GM12864 (cell line): ENCODE measurements at places on chromosomes 1 and 21.

DNA sequence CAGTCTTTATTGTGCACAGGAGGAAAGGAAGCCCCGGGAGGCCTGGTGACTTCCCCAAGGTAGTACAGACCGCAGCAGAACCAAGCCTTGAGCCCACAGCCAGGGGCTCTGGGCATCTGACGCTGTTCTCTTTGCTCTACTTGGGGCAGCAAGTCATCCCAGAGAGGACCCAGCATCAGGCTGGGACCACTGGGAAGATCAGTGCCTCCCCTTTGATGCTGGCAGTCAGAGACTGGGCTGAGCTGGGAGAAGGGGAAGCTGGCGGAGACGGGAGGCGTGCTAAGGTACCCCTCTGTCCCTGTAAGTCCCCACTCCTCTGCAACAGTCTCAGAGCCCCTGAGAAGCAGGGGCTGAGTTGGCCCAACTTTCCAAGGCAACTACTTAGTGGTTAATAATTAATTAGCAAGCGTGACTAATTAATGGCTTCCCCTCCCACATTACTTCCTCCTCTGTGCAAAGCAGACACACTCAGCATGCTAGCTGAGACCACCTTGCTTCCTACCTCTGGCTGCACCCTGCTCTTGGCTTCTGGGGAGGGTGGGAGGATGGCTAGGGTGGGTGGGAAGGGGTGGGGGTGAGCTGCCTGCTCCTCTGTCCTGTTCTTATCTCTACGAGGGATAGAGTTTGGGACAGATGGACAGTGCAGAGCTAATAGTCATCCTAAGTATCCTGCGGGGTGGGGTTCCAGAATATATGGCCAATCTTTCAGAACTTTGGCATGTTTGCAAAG lies 1.3 kb downstream of the INAVA start:
- DNase-seq = no peak

DNA sequence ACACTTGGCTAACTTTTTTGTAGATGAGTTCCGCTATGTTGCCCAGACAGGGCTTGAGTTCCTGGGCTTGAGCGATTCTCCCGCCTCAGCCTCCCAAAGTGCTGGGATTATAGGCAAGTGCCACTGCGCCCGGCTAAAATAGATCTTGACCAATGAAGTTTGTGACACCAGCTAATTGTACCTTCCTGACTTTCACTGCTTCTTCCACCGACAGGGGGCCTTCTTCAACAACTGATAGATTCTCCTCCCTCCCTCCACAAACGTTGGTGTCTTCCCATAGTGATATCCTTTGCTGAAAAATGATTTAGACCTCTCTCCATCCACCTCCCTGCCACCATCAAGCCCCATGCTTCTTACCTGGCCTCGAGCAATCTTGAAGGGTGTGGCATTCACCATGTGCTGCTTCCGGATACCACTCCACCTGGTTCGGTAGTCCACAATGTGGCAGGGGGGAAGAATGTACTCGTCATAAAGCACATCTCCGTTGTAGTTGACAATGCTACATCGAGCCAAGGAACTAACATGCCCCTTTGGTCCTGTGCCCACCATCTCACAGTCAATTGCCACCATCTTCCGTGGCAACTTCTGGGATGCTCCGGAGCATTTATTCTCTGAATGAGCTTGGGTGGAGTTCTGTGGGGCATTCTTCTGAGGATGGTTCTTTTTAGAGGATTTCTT lies 1.6 kb upstream of the METTL25B start:
- DNase-seq = no peak

DNA sequence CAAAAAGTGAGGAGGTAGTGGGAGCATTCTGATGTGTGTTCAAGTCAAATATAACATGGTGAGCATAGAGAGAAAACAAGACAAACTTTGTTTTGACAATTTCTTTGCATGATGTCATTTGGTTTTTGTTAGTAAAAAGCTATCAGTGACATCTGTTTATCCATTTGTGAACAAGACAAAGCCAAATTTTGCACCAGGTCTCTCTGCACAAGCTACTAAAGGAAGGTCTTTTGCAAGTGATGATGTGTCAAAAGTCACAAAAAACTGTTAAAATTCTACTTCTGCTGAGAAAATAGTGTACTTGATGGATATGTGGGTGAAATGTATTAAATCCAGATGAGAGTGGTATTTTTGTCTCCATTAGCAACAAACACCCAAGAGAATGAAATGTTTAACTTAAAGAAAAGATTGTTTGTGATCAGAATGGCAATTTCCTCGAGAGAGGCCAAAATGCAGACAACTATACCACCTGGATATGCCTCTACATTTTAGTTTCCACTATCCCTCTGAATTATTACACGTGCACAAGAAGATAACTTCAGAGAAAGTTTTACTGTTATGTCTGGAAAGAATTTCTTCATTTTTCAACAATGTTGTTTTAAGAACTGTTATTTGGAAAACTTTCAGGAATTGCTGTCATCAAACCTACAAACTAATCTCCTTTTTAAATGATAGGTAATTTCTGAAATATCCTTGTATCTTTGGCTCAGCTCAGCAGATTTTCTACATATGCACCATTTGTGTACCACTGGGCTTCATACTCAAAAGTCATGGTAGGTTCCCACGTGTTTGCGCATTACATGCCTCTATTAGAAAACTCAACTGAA lies 807.4 kb upstream of the ADGRL2 start:
- DNase-seq = no peak

- no peak for DNase-seq
These were observed 11.1 kb downstream of the ACOT11 start for GRCh38 chr1:54559111-54559548.

DNA sequence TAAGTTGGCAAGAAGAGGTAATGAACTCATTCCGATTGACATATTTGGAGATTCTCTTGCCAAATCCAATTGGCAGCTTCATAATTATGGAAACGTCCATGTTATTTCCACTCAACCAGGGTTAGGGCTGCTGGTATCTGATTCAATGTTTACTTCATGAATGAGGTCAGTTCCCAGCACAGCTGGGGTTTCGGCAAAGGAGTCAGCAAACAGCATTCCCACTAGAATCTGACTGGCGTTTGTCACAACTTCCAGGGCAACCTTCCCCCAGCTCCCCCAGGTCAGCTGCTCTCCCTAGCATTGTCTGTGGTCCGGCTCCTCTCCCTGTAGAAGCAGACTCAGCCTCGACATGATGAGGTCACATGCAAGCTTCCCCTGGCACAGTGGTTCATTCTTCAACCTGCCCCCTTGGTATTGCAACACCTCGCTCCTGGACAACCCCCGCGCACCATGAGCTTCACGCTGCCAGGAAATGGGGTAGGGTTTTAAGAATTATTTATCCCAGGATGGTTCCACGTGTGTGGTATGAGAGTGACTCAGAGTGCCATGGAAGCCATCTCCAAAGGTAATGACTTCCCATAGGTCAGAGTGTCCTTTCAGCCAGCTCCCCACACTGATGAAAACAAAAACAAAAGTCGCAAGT lies 100.7 kb upstream of the SLC25A33 start:
- DNase-seq = no peak

DNA sequence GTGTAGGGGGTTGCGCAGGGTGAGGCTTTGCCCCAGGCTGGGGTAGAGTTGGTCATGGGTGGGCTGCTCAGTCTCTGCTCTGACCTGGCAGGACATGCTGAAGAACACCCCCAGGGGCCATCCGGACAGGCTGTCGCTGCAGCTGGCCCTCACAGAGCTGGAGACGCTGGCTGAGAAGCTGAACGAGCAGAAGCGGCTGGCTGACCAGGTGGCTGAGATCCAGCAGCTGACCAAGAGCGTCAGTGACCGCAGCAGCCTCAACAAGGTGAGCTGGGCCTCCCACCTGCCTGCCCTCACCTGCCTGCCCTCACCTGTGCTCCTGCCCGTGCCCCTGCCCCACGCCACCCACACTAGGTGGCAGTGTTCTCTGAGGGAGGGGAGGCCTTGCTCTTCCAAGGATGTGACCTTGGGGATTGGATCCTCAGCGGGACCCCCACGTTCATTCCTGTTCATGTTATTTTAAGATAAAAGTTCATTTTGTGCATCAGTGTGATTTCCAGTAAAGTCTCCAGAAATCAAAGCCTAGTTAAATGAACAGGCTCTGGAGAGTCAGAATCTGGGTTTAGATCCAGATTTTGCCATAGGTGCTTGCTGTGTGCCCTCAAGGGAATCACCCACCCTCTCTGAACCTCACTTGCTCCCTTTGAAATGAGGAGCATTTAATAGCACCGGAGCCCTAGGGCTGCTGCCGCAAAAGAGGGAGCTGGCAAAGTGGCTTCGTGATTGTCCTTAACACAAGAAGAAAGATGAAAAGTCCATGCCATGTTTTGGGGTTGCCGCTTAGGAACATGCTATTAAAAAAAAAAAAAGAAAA lies 87.9 kb downstream of the ARHGEF10L start:
- DNase-seq = no peak

DNA sequence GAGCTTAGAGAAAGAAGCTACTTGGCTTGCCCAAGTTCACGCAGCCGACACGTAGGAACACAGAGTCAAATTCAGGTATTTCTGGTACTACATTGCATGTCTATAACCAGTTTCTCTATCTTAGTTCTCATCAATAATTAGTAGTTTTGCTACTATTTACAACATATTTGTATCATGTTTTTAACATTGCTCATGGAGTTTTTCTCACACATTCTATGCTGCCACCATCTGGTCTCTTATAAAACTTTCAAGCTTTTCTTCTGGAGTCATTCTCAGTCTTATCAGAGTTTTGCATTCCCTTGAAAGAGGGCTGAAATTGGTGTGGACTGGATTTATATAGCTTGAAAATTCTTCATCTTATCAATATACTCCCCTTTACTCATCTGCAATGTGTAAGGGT lies 118.8 kb upstream of the PALMD start:
- no peak for DNase-seq

GRCh38 chr21:42149656-42150473 lies 69.1 kb upstream of the ABCG1 start:
- DNase-seq = no peak

- no peak for DNase-seq
These were observed 13.3 kb downstream of the SCNN1D start for GRCh38 chr1:1293263-1294249.

- peak; percentile 50 for DNase-seq
These were observed 17.7 kb downstream of the CMPK1 start for GRCh38 chr1:47351305-47351704.

DNA sequence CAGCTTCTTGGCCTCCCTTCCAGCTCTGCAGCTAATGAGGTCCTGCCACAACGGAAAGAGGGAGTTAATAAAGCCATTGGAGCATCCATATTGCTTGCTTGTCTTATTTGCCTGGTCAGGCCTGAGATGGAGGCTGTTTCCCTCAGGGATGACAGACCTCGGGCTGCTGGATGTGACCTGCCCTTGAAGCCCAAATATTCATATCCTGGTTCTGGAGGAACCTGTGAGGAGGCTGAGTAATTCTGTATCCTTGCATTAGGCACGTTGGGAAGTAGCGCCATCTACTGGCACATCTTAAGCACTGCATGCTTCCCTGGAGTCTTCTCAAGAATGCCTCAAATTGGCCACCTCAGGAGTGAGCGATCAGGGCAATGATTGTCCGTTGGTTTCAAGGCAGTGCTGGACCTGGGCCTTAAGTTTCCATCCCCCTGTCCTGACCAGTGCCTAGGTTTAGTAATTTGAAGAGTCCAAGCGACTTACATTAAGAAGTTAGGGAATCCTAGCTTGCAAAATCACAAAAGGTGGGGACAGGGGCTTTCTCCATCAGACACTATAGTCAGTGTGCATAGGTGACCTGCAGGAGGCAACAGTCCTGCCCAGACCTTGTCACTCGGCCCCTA lies 13.8 kb upstream of the NASP start:
- peak; percentile 59 for DNase-seq

DNA sequence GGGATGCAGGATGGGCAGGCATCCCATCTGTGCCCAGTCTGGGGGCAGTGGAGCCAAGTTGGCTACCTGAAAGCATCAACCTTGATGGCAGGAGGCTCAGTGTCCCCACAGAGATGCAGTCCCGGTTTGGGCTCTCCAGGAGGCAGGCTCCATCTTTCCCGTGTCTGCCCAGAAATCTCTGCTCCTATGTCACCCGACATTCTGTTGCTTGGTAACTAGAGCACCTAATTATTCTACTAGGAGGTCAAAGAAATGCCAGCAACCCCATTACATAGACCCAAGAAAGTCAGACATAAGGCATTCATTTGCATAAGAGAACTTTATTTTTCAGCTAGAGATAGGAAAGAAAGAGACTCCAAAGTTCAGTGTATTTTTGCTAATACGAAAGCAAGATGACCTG lies 100.3 kb upstream of the BACE2 start:
- no peak for DNase-seq

- DNase-seq = no peak
These were observed 21.7 kb upstream of the ZBTB21 start for GRCh38 chr21:42031816-42032215.

DNA sequence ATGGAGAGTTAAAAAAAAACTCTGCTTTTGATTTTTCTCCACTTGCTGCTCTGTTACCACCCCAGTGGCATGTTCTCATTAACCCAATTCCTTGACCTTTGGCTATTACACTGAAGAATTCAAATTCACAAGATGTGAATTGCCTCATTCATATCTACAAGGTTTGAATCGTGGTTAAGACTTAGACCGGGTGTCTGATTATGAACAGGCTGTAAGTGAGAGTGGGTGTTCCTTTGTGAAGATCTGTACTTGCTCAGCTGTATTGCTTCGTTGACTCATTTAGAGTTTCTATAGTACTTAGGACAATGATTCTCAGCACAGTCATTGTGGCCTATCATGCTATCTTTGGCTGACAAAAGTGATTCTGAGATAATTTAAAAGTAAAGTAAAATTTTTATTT lies 36.4 kb downstream of the DNM3 start:
- peak; percentile 10 for DNase-seq

DNA sequence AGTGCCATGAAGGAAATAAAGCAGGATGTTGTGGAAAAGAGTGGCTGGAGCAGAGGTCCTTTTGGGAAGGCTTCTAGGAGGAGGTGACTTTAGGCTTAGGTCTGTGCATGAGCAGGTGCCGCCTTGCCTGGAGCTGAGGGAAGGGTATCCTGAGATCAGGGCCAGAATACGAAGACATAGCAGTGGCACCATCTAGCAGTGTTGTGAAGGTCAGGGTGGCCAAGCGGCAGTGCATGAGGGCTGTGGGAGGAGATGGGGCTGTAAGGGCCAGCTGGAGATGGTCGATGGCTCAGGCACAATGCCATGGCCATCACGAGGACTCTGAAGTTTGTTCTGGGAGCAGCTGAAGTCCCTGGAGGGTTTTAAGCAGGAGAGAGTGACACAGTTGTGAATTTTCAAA lies 219.5 kb downstream of the PTPRU start:
- DNase-seq = no peak

- DNase-seq = no peak
These were observed 222.8 kb downstream of the PTPRC start for GRCh38 chr1:198861636-198862035.

DNA sequence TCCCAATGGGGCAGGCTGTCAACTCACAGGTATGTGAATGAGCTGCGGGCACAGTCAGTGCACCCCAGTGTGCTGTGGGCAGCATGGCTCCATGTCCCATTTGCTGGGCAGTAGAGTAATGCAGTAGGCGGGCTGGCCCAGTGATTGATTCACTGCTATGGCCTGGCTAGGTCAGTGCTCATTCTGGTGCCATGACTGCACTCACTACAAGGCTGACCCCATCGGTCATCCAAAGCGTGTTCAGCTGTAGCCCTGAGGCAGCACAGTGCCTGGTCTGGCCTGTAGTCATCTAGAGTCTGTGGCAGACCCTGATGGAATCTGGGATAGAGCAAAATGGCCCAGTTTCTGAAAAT lies 7.4 kb downstream of the HYI start:
- no peak for DNase-seq
